ENCODE measurements at places on chromosomes 6 and 20.
A peak's percentile ranks its signal among the peaks of the same experiment; 100 is the strongest.

- peak; percentile 72 for DNase-seq
These were observed 123.7 kb upstream of the BTN3A2 start for GRCh38 chr6:26241033-26241895.

- peak; percentile 7 for DNase-seq
These were observed 32.3 kb downstream of the AFDN start for GRCh38 chr6:167858842-167859664.

GRCh38 chr6:44138717-44139350, 11.5 kb downstream of the TMEM63B start:
- no peak for DNase-seq

GRCh38 chr6:168926306-168926705, 327.3 kb downstream of the THBS2 start:
- DNase-seq, result no peak

DNA sequence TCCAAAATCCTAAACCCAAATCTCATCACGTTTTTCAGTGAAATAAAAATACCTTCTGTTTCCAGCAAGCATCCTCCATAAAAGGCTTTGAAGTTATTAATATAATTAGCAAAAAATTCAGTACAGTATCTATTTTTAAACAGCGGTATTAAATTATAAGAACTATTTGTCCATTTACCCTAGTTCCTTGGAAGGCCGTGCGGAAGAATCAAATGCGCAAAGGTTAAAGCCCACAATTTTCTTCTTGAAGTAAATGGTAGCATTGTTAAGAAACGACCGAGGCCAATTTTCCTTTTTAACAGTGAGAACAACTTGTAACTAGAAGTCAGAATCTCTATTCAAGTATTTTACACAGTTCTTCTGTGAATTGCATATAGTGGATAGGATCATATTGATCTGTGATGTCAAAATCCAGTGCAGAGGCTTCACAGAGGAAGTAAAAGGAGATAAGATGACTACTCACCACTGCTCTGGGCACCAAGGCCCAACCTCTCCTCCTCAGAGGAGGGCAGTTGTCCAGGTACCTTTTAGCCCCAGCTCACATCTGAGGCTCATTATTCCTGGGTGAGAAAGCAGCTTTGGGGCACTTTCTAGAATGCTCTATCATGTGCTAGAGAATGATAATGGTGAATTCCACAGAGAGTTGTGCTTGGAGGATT, 36.3 kb downstream of the TNFAIP3 start:
- no peak for DNase-seq

- no peak for DNase-seq
These were observed 38.7 kb downstream of the ZFP64 start for GRCh38 chr20:52152921-52153320.

GRCh38 chr6:140846503-140847261, 1286.0 kb upstream of the GJE1 start:
- DNase-seq, result no peak

DNA sequence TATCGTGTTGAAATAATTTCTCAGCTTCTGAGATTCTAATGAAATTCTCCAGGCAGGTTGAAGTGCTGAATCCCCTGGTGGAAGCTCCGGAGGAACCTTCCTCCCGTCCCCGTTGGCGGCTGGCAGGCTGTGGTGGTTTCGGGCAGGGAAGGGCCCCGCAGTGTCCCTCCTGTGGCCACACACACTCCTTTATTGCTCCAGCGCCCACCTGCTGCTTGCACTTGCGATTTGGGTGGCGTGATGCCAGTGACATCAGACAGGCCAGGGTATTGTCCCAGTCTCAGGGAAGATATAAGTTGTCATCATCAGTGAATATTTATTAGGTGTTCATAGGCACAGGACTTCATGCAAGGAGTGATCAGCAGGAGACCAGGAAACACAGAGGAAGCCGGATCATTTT, 530.4 kb downstream of the QKI start:
- DNase-seq, result peak; percentile 65

DNA sequence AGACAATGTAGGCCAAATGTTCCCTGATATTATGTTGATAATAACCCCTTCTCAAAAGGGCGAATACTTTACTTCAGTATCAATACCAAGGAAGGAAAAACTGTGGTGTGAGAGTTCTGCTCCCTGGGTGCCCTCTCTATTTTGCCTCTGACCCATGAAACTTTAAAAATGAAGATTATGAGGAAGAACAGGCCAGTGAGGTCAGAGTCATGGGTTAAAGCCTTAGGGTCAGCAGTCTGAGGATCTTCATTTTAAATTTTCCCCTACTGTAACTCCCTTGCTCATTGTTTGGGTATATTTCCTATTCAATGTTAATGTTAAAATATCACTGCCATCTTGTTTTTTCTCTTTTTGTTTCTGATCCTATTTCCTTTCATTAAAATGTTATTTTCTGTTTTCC, 47.9 kb downstream of the PRKN start:
- DNase-seq, result peak; percentile 31

- DNase-seq, result peak; percentile 79
These were observed 147.5 kb downstream of the BCAS1 start for GRCh38 chr20:53922901-53923314.

GRCh38 chr6:117548797-117549301, 53.5 kb downstream of the GOPC start:
- DNase-seq, result no peak

GRCh38 chr6:17423026-17423425, 29.6 kb downstream of the CAP2 start:
- peak; percentile 85 for DNase-seq

GRCh38 chr6:3136292-3137011, 17.9 kb downstream of the BPHL start:
- DNase-seq, result no peak

DNA sequence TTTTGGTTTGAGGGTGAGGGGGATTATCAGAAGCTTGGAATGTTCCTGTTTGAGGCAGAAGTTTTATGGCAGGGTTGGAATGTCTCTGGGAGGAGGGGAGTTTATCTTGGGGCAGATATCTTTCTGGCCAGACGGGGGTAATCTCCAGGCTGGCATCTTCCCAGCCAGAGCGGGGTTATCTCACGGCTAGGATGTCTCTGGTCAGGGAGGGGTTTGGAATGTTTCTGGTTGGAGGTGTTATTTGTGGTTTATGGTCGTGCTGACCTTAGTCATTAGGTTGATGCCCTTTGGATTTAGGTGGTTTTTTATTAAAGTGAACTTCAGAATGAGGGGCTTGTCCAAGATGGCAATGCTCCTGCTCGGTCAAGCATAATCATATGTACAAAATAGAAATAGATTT, 14.8 kb downstream of the PGK2 start:
- DNase-seq, result no peak

- no peak for DNase-seq
These were observed 36.4 kb upstream of the SASH1 start for GRCh38 chr6:148306286-148306685.

GRCh38 chr20:23604306-23604705, 1.4 kb downstream of the CST9 start:
- DNase-seq, result no peak

- no peak for DNase-seq
These were observed 5.6 kb downstream of the NR2E1 start for GRCh38 chr6:108171291-108171917.

- DNase-seq, result no peak
These were observed 119.2 kb downstream of the TINAG start for GRCh38 chr6:54427396-54427937.

DNA sequence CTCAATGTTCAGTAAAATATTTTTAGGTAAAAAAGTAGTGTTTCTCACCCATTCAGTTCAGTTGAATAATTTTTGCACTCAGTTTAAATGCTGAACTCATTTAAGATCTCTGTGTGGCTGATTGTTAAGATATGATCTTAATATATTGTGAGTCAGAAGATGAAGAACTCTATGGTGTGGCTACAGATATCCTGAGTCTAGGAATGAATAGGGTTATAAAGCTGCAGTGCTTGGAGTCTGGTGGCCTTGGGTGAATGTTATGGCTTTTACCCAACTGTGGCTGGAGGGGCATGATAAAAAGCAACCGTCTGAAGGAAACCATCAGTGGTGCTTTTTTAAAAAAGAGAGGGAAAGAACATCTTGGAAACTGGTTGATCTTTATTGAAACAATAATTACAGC, 65.9 kb downstream of the CCN2 start:
- DNase-seq, result no peak

DNA sequence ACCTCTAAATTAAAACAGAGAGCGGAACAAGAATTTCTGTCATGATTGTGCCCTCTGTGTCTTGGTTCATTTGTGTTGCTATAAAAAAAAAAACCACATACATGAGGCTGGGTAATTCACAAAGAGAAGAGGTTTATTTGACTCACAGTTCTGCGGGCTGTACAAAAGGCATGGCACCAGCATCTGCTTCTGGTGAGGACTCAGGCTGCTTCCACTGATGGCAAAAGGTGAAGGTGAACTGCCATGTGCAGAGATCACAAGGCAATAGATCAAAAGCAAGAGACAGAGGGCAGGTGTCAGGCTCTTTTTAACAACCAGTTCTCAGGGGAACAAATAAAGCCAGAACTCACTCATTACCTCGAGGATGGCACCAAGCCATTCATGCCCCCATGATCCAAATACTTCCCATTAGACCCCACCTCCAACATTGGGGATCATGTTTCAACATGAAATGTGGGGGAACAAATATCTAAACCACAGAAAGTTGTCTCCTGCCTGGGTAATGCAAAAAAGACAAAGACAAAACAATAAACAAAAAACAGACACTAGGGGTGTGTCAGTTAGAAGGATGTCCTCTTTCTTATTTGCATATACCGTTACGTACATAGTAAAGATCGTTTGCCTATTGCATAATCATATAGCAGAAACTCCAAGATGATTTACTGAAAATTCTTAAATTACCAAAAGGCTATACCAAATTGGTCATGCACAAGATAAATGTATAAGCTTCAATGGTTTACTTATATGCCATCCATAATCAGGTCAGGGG, 17.0 kb downstream of the SERPINB9 start:
- no peak for DNase-seq

DNA sequence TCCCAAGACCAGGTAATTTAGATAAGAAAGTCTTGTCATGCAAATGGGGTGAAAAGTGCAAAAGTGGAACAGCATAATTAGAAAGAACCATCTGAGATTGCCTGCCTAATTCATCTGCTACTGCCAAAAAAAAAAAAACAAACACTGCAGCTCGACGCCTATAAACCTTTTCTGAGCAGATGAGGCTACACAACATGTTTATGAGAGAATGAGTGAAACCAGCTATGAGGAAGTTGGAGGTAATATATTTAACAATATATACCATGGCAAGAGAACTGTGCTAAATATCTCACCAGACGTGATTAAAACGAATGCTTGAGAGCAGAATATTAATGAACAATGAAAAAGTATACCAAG, 50.0 kb downstream of the LAMA4 start:
- no peak for DNase-seq

GRCh38 chr20:17762243-17762872, 62.6 kb downstream of the BANF2 start:
- DNase-seq, result no peak

DNA sequence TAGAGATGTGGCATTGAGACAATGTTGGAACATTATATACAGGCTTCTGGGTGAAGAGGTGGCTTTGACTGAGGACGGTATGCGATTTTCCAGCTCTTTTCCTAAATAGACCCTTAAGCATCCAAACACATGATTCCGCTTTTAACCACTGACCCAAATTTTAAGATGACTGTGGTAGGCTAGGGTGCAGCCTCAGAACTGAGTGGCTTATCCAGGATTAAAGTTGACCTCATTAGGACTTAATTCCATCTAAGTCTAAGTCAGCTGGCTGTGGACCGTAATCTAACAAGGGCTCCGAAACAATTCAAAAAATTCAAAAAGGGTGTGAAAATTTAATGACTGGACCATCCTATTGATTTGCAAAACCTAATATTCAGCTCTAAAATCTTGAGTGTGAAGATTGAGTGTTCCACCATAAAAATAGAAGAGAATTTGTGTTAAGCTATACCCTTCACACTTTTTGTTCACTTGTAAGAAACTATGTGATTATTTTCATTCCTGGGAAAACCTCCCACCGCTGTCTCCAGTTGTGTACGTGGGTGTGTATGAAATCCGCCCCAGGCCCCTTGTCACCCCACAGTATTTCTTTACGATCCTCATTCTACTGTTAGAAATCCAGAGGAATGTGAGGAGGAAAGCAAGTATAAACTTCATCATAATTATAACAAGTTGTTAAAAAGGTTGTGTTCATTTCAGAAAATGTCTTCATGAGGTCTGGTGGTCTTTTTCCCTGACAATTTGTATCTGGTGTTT, 2.7 kb downstream of the PCMTD2 start:
- no peak for DNase-seq

DNA sequence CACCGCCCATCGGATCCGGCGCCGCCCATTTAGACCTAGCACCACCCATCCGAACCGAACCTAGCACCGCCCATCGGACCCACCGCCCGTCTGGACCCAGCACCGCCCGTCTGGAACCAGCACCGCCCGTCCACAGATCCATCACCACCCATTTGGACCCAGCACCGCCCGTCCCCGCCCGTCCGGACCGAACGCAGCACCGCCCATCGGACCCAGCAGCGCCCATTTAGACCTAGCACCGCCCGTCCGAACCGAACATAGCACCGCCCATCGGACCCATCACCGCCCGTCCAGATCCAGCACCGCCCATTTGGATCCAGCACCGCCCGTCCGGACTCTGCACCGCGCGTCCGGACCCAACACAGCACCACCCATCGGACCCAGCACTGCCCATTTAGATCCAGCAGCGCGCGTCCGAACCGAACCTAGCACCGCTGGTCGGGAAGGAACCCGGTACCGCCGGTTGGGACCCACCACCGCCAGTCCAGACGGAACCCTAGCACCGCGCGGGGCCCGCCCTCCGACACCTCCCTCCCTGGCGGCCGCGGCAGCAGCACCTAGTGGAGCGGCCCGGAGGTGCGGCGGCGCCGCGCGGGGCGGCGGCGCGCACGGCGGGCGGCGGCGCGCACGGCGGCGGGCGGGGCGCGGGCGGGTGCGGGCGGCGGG, 348 bp upstream of the AFDN start:
- peak; percentile 74 for DNase-seq

GRCh38 chr6:150894935-150895552, 29.5 kb downstream of the MTHFD1L start:
- DNase-seq, result peak; percentile 97

- DNase-seq, result no peak
These were observed 218.3 kb upstream of the FLRT3 start for GRCh38 chr20:14555676-14556075.

DNA sequence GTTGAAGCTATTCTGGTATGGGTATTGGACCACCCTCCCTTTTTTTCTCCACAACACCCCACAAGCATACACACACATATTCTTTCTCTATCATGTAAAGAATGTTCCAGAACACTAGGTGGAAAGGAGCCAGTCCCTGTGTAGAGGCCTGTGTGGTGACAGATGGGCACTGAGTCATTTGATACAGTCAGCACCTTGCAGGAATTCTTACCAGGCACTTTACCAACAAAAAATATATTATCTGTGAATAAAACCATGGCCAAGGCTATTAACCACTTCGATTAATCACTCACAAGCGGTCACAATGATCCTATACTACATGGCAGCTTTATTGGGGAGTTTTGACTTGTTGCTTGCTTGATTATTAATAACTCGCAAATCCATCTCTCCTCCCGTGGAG, 149.5 kb downstream of the BFSP1 start:
- DNase-seq, result no peak

- peak; percentile 54 for DNase-seq
These were observed 68.3 kb upstream of the EDN1 start for GRCh38 chr6:12221856-12222255.

All from muscle of leg (tissue), 16 donors.